ENCODE measurements at places on chromosomes 3 and 15.
A peak's percentile ranks its signal among the peaks of the same experiment; 100 is the strongest.

GRCh38 chr15:28989239-28989830 lies 103.6 kb downstream of the APBA2 start:
- H3K4me1 ChIP-seq: no peaks in the 10 kb centered on the region
- peak; percentile 54 for DNase-seq
- H3K36me3 ChIP-seq: no peaks in the 10 kb centered on the region
- no peak overlapping the region for H3K27ac ChIP-seq
- H3K4me3 ChIP-seq: no peak overlapping the region

- peaks cover 3% of the 10 kb centered on the region for H3K36me3 ChIP-seq
- H3K4me1 ChIP-seq: peaks cover 2% of the 10 kb centered on the region
- DNase-seq: no peak
- no peak overlapping the region for H3K4me3 ChIP-seq
These were observed 13.8 kb downstream of the RAB5A start for GRCh38 chr3:19960696-19961095.

DNA sequence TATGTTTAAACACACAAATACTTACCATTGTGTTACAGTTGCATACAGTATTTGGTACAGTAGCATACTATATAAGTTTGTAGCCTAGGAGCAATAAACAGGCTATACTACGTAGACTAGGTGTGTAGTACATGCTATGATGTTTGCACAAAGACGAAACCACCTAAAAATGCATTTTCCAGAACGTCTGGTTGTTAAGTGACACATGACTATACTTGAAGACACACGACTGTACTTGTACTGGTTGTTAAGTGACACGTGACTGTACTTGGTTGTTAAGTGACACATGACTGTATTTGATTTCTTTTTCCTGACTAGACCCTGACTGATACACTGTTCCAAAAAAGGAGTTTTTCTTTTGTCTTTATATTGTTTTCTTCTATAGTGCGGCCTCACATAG lies 34.1 kb downstream of the RAB8B start:
- no peak for DNase-seq
- H3K4me3 ChIP-seq: no peak overlapping the region
- peaks cover 4% of the 10 kb centered on the region for H3K36me3 ChIP-seq
- no peak overlapping the region for H3K27ac ChIP-seq

DNA sequence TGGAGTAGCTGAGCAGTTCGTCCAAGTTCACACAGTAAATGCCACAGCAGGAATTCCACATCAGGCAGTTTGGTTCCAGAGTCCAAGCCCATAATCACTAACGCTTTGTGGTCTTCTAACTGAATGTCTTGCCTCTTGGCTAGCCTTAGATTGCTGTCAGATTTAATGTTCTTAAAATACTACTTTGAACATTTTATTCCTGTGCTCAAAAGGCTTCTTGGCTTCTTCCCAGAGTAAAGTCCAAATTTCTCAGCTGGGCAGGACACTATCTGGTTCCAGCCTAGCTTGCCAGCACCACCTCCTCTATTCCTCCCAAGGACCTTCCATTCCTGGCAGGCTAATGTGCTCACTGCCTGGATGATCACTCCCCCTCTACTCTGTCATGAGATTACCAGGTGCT lies 256.9 kb downstream of the SQOR start:
- H3K4me3 ChIP-seq: no peak overlapping the region
- H3K27ac ChIP-seq: no peak overlapping the region
- no peaks in the 10 kb centered on the region for H3K36me3 ChIP-seq
- no peaks in the 10 kb centered on the region for H3K4me1 ChIP-seq
- no peak for DNase-seq

- H3K27me3 ChIP-seq: no peaks in the 10 kb centered on the region
- H3K4me3 ChIP-seq: no peak overlapping the region
- H3K27ac ChIP-seq: no peak overlapping the region
- no peaks in the 10 kb centered on the region for H3K4me1 ChIP-seq
- DNase-seq: no peak
These were observed 362.8 kb upstream of the RGMA start for GRCh38 chr15:93451822-93452221.

- no peak overlapping the region for H3K27ac ChIP-seq
- H3K36me3 ChIP-seq: no peaks in the 10 kb centered on the region
- H3K27me3 ChIP-seq: no peaks in the 10 kb centered on the region
- no peaks in the 10 kb centered on the region for H3K4me1 ChIP-seq
These were observed 22.8 kb upstream of the OSTN start for GRCh38 chr3:191176038-191176785.

DNA sequence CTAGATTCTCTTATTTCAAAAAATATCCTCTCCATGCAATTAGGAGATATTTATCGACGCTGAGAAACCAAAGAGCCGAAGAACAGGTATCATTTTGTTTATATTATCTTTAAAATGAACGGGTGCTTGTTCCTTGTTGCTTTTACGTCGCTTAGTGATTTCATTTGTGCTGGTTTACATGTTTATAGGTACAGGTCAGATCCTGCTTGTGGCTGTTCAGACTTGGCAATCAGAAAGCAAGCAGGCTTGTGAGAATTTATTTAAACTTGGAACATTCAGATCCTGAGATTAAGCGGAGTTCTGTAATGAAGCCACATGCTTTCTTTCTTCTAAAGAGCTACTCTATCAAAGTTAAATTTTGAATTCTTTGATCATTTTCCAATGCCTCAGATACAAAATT lies 43.0 kb upstream of the ATP2C1 start:
- no peak overlapping the region for H3K4me3 ChIP-seq
- H3K4me1 ChIP-seq: no peaks in the 10 kb centered on the region
- H3K27me3 ChIP-seq: no peaks in the 10 kb centered on the region
- no peaks in the 10 kb centered on the region for H3K36me3 ChIP-seq

DNA sequence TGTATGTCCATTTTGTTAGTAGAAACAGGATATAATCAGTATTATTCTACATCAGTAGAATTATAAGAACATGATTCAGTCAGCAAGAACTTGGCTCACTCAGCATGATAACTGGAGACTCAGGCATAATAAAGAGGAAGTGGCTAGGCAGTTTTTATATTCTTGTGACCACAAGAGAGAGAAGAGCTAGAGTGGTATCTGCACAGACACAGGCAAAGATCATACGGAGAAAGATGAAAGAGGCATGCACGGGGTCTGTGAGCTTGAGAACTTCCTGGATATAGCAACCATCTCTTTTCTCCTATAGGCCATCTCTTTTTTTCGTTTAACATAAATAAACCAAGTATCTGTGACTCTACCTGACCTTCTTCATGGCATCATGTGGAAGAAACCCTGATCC lies 46.8 kb downstream of the MYO5A start:
- no peaks in the 10 kb centered on the region for H3K36me3 ChIP-seq
- no peak for DNase-seq
- no peak overlapping the region for H3K27ac ChIP-seq
- no peak overlapping the region for H3K4me3 ChIP-seq
- peaks cover 3% of the 10 kb centered on the region for H3K4me1 ChIP-seq

DNA sequence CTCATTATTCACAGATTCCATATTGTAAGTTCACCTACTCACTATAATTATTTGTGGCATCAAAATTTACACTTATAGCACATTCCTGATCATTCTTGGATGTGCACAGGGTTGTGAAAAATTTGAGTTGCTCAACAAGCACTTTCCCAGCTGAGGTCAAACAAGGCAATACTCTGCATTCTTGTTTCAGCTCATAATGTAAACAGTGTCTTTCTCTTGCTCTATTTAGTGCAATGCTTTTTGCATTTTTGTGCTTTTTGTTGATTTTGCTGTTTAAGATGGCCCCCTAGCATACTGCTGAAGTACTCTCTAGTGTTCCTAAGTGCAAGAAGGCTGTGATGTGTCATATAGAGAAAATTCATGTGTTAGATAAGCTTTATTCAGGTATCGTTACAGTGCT lies 66.7 kb upstream of the TNIK start:
- H3K27ac ChIP-seq: no peak overlapping the region
- peak; percentile 48 for DNase-seq
- H3K36me3 ChIP-seq: no peaks in the 10 kb centered on the region
- H3K27me3 ChIP-seq: no peaks in the 10 kb centered on the region
- no peaks in the 10 kb centered on the region for H3K4me1 ChIP-seq

GRCh38 chr3:194989241-194989640 lies 281.7 kb downstream of the XXYLT1 start:
- no peaks in the 10 kb centered on the region for H3K27me3 ChIP-seq
- no peaks in the 10 kb centered on the region for H3K36me3 ChIP-seq
- no peak overlapping the region for H3K4me3 ChIP-seq
- no peak overlapping the region for H3K27ac ChIP-seq
- peaks cover 8% of the 10 kb centered on the region for H3K4me1 ChIP-seq

DNA sequence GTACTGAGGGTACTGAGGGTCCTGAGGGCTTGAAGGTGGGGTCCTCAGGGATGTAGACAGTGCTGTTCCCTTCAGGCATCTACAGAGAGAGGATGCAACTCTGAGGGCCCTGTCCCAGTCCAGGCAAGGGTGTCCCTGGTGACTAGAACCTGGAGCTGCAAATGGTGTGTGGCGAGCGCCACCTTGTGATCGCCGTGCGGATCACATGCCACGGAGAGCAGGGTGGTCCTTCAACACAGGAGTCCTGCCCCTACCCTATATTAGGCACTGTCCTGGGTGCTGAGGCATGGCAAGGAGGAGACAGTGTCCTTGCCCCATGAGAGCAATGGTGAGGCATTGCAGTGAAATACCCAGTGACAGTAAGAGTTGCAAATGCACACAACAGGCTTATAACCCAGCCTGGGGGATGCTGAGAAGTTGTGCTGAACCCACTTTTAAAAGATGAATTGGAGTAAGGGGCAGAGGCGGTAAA lies 23.6 kb downstream of the RHCG start:
- H3K27me3 ChIP-seq: peaks cover 4% of the 10 kb centered on the region
- no peak overlapping the region for H3K27ac ChIP-seq
- no peaks in the 10 kb centered on the region for H3K4me1 ChIP-seq

DNA sequence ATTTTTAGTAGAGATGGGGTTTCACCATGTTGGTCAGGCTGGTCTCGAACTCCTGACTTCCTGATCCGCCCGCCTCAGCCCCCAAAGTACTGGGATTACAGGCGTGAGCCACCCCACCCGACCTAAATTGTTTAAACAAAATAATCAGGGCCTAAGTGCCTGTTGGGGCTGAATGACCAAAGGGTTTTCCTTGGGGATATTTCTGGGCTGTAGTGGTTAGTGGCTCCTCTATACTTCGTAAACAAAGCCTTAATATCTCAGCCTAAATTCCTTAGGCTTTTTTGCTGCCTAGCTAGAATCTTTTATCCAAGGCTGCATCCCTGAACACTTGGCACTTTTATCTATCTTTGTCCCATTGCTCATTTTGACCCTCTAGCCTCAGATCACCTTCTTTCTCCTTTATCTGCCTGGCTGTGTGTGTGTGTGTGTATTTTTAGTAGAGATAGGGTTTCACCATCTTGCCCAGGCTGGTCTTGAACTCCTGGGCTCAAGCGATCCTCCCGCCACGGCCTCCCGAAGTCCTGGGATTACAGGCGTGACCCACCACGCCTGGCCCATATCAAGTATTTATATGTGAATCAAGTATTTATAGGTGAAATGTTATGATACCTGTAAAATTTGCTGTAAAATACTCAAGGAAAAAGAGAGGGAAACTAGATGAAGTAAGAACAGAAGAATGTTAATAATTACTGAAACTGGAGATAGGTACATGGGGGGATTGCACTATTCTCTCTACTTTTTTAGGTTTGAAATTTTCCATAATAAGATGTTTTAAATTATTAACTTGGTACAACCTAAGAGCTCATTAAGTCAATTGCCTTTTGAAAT lies 1.8 kb downstream of the NUSAP1 start:
- DNase-seq: no peak
- H3K27me3 ChIP-seq: no peaks in the 10 kb centered on the region
- no peak overlapping the region for H3K27ac ChIP-seq
- no peak overlapping the region for H3K4me3 ChIP-seq
- no peaks in the 10 kb centered on the region for H3K36me3 ChIP-seq
- no peaks in the 10 kb centered on the region for H3K4me1 ChIP-seq

All from lung (tissue), 17 donors.